ENCODE measurements at places on chromosomes 12 and 14.

- peak; percentile 16 for DNase-seq
Measured at GRCh38 chr12:4216187-4216927, 57.2 kb upstream of the CCND2 start.

DNA sequence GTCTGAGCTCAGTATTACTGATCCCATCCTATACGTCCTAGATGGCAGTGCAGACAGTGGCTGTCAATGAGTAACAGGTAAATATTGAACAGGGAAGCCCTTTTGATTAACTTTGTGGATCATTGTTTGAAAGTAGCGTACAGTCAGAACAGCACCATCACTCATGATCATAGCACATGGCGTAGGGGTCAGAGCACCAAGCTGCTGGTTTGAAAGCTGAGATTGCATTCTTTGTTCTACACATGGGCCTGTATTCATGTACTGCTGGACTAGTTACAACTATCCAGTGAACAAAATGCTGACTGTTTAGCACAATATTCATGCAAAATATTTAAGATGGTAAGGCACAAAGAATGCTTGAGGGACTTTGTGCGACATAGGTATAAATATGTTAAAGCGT is 131.8 kb downstream of the NPAS3 start:
- no peak for DNase-seq

DNA sequence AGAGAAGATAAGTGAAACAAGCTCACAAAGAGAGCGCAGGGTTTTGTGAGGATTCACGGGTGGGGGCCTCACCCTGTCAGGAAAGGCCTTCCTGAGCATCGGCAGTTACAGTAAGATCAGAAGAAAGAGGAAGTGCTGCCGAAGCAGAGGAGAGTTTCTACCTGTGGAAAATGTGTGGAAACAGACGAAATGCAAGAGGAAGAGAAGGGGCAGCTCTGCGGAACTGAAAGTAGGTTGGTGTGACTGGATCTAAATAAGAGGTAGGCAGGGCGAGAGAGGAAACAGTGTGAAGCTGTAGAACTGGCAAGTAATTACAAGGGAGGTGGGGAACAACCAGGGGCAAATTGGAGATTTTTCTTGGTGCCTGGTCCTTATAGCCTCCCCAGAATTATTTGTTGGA is 2.6 kb downstream of the GPR68 start:
- DNase-seq, result no peak

GRCh38 chr14:65035049-65035448 is 48.4 kb downstream of the FNTB start:
- no peak for DNase-seq

DNA sequence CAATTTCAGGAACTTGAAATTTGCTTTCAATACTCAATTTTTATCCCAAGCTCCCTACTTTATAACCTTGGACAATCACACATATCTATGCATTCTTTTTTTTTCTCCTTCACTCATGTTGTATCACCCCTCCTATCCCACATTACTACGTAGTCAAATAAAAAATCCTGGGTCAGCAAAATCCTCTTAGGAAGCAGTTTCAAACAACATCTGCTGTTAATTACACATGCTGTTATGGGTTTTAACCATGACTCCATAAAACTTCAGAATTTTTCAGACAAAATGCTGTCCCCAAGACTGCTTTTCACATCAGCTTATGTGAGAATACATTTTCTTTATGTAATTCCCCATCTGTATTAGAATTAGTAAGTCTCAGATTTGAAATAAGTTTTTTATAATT is 61.7 kb downstream of the LRFN5 start:
- no peak for DNase-seq

Measured in liver (tissue), 10 donors.